D721Med (cell line): ENCODE measurements at places on chromosomes 1 and 21.

- DNase-seq: no peak
Measured at GRCh38 chr1:185786524-185786923, 52.3 kb downstream of the HMCN1 start.

GRCh38 chr1:90561911-90562310, 155.2 kb downstream of the BARHL2 start:
- no peak for DNase-seq

DNA sequence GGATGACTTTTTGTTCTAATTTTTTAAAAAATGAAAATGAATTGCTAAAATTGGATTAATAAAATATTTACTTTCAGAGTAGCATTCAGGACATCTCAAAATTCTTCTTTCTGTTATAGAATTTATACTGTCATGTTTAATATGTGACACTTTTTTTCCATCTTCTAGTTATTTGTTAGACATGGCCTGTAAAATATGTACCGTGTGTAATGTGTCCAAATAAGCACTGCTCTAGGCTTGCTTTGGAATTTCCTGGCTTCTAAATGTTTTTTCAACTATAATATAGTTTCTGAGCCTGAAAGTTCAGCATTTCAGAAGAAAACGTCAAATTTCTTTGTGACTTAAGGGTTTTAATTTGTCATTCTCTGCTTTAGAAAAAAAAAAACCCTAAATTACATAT, 243.6 kb downstream of the DNM3 start:
- DNase-seq: no peak

DNA sequence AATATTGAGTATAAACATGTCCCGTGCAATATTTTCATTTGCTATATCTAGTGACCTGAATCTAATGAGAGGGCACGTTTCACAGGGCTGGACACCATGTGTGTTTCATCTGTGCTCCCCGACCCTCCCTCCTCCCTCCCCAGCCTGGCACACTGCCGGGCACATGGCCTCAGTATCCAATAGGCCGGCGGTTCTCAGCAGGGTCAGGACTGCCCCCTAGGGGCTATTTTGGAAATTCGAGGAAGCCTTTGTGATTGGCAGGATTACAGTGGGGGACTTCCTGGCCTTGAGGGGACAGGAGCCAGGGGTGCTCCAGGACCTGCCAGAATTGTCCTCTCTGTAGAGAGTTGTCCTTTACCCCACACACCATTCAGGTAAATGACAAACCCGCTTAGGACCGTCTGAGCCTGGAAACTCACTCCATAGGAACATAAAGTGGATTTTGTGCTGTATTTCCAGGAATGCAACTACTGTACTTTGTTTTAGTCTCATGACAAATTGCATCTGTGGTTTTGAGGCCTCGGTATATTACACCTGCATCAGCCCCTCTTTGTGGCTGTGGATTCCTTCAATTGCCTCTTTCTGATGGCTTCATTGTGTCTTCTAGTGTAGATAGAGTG, 109.5 kb upstream of the SIM2 start:
- DNase-seq: no peak

- no peak for DNase-seq
Measured at GRCh38 chr1:69738458-69739250, 170.9 kb downstream of the LRRC7 start.

DNA sequence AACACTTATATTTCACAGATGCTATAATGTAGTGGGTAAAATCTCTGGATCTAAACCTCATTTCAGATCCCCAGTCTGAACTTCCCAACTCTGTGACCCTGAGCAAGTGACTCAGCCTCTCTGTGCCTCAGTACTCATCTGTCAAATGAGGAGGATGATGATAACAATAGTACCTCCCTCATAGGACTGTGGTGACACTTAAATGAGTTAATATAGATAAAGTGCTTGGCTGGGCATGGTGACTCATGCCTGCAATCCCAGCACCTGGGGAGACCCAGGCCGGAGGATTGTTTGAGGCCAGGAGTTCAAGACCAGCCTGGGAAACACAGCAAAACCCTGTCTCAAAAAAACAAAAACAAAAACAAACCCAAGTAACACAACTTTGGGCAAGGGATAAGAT, 4.7 kb upstream of the ECE1 start:
- DNase-seq: no peak

- DNase-seq: no peak
Measured at GRCh38 chr1:247411621-247412327, 4.2 kb upstream of the NLRP3 start.

- no peak for DNase-seq
Measured at GRCh38 chr21:34967509-34968289, 81.4 kb downstream of the RUNX1 start.

GRCh38 chr1:150995896-150996295, 10.8 kb downstream of the MINDY1 start:
- DNase-seq: no peak

- no peak for DNase-seq
Measured at GRCh38 chr1:94974824-94975223, 47.9 kb upstream of the CNN3 start.

DNA sequence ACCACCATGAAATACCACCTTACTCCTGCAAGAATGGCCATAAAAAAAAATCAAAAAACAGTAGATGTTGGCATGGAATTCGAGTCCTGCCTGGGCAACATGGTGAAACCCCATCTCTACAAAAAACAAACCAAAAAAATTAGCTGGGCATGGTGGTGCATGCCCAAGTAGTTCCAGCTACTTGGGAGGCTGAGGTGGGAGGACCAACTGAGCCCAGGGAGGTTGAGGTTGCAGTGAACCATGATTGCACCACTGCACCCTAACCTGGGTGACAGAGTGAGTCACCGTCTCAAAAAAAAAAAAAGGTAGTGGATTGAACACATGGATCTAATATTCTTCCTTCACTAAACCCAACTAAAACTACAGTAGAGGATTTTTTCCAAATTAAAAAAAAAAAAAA, 125.9 kb downstream of the CCDC185 start:
- DNase-seq: no peak

- DNase-seq: no peak
Measured at GRCh38 chr1:81125672-81126071, 675.1 kb upstream of the ADGRL2 start.

DNA sequence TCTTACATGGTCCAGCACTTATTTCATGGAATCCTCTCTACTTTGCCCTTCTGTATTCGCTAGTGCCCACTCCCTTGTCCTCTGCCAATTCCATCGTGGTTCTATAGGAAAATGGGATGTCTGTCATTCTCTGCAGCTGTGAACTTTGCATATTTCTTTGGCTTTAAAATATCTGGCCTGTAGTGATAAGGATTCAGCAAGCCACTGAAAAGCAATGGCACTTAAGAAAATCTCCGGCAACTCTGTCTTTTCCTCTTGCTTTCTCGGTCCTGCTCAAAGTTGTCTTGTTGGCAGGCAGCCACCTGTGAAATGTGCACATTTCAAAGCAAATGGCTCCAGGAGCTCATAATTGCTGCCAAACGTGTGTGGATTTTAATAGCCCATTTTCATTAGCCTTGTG, 91.8 kb downstream of the CHD1L start:
- DNase-seq: no peak

DNA sequence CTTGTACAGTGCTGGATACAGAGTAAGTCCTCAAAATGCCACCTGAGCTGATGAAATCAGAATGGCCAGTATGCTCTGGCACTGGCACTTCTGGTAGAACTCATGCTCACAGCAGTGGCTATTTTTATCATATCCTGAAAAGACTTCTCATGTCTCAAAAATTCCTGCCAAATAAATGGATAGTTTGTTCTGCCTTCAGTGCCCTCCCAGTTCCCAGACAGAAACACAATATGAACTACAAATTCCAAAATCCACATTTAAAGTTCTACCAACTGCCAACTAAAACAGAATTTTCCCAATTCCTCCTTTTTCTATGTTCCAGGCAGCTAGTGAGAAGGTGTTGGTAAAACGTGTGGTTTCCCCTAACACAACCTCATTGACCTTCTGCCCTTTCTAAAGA, 51.4 kb upstream of the RGS1 start:
- DNase-seq: no peak
